Thoracic aorta (tissue), 2 donors: ENCODE measurements at places on chromosomes 2 and 18.

DNA sequence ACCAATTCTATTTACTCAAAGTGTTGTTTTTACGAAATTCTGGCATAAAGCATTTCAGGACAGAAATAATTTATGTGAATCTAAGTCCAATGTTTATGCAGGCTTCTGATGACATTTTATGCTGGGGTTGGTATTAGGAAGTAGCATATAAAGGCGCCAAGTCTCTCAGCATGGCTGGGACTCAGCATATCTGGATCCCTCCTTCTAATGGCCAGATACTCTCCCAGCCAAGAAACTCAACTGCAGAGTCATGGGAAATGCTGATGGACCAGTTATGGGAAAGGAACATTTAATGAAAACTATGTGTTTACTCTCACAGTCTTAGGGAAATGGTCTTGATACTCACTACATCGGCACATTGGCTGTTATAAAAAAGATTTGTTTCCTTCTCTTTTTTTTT is 392.2 kb downstream of the ARHGAP15 start:
- no peak for DNase-seq

DNA sequence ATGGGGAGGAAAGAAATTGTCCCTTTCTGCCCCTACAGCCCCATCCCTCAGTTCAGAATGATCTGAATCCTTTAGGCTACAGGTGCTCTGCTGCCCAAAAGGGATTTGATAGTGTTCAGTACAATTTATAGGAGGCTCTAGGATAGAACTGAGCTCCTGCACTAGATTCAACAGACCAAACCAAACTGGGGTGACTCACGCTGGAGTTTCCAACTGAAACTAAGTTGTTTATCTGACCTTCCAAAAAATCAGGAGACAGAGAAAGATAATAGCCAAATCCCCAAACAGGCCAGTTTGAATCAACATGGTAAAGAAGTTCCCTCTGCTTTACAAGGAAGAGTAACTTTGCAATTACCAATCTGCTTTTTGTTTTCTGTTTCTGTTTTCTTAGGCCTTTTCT is 72.7 kb upstream of the MBOAT2 start:
- no peak for DNase-seq

DNA sequence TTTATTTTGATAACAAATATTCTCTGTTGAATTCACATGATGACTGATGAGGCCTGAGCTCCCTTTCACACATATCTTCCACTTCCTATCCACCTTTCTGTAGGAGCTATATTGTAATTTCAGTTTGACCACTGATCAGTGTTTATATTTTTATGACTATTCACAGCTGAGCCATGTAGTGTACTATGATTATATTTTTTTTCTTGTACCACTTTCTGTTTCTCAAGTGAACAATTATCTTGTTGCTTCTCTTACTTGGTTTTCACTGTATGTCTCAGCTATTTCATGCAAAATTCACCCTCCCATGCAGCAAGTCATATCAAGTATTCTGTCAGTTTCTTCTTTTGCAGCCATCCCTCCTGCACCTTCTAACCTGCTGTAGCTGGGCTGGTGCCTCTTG is 78.4 kb downstream of the TMEM247 start:
- DNase-seq = no peak

DNA sequence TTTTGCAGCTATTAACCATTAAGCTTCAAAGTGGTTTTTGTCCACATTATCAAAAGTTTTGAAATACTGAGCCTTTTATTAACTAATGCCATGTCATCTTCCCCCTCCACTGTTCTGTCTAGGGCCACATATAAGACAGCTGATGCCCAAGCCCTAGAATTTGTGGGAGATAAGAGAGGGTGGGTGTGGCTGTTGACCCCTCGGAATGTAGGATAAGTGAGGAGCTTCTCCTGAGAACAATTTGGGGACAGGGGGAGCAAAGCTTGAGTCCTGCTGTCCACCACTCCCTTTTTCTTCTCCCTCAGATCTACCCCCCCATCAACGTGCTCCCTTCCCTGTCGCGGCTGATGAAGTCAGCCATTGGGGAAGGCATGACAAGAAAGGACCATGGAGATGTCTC is 14.3 kb upstream of the ANKRD53 start:
- DNase-seq = no peak

DNA sequence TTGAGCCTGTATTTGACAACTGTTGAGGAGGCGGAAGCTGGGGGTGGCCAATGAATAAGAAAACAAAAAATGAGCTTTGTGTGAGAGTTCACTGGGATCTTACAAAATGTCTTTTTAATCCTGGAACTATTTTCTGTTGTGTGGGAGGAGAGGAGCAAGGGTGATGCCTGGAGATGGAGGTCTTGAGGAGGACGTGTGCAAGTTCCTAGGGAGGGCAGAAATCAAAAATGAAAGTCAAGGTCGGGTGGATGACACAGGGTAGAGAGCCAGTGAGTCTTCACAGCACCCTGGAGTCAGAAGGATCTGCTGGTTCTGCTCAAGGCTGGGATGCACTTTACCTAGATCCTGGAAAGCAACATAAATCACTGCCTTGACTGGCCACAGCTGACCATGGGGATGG is 180.3 kb upstream of the PKDCC start:
- DNase-seq = no peak

- DNase-seq = no peak
These were observed 386.5 kb upstream of the DCC start for GRCh38 chr18:51953521-51953920.

GRCh38 chr2:71952572-71953188 is 195.0 kb downstream of the CYP26B1 start:
- DNase-seq = no peak

GRCh38 chr18:9915291-9916076 is 1.7 kb downstream of the VAPA start:
- DNase-seq = no peak

DNA sequence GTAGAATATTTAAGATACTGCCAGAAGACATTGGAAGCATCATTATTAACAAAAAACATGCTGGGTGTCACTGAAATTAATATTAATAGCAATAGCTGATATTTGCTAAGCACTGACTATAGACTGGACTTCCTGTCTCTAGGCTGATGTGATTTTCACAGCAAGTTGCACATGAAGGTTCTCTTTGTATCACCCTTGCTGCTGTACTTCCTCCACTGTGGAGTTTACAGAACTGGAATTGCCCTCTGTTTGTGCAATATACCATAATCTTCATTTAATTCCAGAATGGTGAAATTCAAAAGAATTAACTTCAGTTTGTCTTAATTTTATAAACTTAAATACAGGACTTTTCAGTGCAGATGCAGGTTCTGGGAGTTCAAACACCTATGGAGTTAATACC is 585.1 kb downstream of the RNF144A start:
- DNase-seq = no peak

DNA sequence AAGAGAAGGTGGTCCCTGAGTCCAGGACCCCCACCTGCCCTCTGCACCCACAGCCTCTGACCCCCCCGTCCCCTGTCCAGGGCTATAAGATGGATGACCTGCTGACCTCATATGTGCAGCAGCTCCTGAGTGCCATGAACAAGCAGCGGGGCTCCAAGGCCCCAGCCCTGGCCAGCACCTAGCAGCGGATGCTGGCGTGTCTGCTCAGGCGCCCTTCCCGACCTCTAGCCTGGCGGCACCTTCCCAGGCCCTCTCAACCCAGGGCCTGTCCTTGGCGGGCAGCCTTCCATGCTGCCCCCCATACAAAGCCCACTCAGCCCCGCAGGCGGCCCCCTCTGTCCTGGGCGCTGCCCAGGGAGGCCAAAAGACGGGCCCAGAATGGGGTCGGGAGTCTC is 8.7 kb upstream of the GPR17 start:
- DNase-seq = no peak

GRCh38 chr2:60098996-60099395 is 454.5 kb downstream of the BCL11A start:
- DNase-seq = no peak

- DNase-seq = no peak
These were observed 14.2 kb downstream of the FAM110C start for GRCh38 chr2:32068-32467.

DNA sequence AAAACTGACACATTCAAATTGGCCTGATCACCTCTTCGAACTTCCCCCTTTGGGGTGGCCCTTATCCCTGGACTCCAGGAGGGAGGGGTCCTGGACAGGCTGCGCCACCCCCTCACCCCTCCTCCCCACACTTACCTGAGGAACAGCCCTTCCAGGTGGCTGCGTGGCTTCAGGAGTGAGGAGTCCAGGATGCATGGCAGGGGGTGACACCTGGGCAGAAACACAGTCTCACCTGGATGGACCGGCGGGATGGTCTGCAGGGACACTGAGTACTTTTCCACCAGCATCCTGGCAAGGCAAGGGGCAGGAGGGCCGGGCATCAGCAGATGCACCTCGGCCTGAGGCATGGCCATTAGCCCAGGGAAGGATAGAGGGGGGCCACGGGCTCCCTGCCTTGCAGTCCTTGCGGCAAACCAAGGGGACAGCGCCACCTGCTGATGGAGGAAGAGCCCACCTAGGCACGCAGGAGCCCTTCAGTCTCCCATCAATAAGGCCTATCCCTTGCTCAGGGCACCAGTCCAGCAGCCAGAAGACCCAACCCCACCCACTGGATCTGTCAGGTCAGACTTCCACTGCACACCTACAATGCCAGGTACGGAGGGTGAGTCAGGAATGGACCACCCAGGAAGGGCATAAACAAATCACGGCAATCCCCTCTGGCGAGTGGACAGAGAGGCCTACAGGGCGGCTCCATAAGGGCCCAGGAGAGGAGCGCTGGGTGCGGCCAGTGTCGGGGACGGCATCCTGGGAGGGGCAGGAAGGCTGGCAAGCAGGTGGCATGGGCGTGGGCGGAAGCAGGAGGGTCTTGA is 26.0 kb downstream of the FAM178B start:
- DNase-seq = peak; percentile 27

GRCh38 chr2:202269585-202269984 is 4.0 kb downstream of the NOP58 start:
- no peak for DNase-seq

GRCh38 chr2:79083597-79084251 is 4.1 kb downstream of the REG1B start:
- DNase-seq = no peak

- DNase-seq = no peak
These were observed 70.2 kb upstream of the EMILIN2 start for GRCh38 chr18:2776601-2777000.

DNA sequence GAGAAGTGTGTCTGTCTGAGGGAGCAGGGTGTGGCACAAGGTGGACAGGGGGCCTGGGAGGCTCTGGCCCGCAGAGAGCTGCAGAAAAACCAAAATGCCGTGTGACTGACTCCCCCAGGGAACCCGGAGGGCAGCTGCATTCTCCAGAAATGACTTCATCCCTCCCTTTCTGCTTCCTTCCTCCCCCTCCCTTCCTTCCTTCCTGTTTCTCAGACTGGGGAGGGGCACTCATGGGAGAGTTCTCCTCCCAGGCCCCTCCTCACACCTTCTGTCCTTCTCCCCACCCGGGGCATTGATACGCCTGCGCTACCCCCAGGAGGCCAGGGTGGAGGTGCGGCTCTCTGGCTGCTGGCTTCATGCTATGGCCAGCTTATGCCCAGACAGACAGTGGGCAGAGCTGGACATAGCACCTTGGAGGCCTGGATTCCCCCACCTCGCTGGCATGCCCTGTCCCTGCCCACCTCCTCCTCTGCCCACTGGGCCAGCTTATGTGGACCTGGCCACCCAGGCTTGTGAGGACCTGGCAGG is 8.2 kb upstream of the GPR17 start:
- DNase-seq = no peak

- DNase-seq = no peak
These were observed 87.2 kb downstream of the SOWAHC start for GRCh38 chr2:109701362-109701761.

DNA sequence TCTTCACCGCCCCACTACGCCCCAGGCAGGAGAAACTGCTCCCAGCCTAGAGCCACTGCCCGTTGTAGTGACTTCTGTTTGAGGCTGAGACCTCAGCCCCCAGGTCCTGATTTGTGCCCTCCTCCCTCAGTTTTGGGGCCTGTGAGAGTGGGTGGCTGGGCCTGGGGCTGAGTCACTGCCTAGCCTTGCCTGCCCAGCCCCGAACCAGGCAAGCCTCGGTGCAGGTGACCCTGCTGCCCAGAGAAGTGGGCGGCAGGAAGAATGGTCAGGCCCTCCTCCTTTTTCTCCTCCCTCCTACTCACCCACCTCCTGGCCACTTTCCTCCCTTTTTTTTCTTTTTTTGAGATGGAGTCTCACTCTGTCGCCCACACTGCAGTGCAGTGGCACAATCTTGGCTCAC is 66.6 kb downstream of the ZFP36L2 start:
- DNase-seq = no peak

DNA sequence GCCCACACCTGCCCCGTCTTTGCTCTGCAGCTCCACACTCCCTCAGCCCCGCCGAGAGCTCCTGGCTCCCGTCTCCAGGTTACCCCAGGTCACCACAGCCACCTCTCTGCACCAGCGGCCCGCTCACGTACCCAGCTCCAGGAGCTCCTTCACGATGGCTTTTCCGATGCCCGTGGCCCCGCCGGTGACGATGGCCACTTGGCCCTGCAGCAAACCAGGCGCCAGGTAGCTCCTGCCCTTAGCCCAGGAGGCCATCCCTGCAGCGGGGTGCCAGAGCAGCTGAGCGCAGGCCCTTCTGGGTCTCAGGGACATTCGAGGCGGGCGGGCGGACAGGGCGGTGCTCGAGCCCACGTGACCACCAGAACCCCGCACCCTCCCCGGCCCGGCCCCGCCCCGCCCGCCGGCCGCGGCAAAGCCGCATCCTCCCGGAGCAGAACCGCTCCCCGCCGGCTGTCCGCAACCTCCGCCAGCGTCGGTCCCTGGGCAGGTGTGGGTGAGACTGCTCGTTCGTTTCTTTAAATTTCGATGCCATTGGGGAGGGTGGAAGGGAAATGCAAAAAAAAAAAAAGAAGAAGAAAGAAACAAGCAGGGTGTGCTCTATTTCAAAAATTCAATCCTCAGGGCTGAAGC is at the start of the genes PECR and TMEM169:
Gene PECR, minus strand, starts transcription at position 323 of the 630 bp plus-strand sequence. Its CDS starts 68 bp downstream, at position 255.
Gene TMEM169, plus strand, starts transcription at position 433 of the 630 bp plus-strand sequence. CDS start 14,045 bp downstream, outside the sequence.
- peak; percentile 30 for DNase-seq

GRCh38 chr2:169824373-169825333 is at the start of gene METTL5:
TSS of gene METTL5 (minus strand) at chr2:169824905. CDS start at chr2:169824597, 308 bp downstream.
- peak; percentile 15 for DNase-seq

DNA sequence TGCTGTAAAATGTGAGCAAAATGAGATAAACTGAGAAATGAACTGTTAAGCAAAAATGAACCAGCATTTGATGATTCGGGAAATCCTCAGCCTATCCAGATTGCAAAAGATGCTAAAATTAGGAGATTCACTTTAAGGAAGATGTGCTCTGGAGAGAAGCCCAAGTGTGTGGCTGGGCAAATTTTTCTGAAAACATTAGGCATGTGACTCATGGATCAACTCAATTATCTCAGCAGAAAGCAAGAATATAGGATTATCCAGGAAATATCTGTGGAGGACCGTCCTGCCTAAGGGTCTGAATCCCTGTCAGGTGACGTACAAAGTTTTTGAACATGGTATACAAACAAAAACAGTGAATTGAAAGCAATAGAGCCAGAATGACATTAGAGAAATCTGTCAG is 1268.3 kb upstream of the TMEFF2 start:
- no peak for DNase-seq

- no peak for DNase-seq
These were observed 359.5 kb upstream of the ETAA1 start for GRCh38 chr2:67037655-67038054.

- DNase-seq = no peak
These were observed 61.8 kb upstream of the CCDC85A start for GRCh38 chr2:56121995-56122394.

GRCh38 chr2:173659509-173659908 is 304.8 kb downstream of the CDCA7 start:
- DNase-seq = no peak
